ENCODE measurements at places on chromosomes 13 and 19. TPM values are rescaled to one million over a fixed set of nuclear protein-coding genes. Genes with fewer than 3 reads are reported as not detected.

GRCh38 chr13:43305416-43305815, 282.0 kb downstream of the DNAJC15 start:
- no peaks in the 10 kb centered on the region for H3K27me3 ChIP-seq
- no peak for DNase-seq
- H3K4me1 ChIP-seq: no peaks in the 10 kb centered on the region
- no peak overlapping the region for H3K4me3 ChIP-seq

DNA sequence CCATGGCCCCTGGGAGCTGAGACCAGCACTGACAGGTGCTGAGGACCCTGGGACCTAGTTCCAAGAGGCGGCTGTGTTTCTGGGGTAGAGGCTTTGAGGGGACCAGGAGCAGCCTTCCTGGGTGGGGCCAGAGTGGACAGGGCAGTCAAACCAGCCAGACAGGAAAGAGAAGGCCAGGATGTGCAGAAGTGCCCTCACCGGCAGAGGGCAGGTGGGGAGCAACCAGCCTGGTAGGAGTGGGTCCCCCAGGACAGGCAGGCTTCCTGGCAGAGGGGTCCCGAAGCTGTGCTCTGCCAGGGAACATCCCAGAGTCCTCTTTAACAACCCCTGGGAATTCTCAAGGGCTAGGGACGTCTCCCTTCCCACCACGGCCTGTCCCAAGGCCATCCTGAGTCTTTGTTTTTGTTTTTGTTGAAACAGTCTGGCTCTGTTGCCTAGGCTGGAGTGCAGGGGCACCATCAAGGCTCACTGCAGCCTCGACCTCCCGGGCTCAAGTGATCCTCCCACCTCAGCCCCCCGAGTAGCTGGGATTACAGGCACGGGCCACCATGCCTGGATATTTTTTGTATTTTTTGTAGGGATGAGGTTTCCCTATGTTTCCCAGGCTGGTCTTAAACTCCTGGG, 3.0 kb upstream of the HIPK4 start:
- H3K36me3 ChIP-seq: no peaks in the 10 kb centered on the region
- H3K4me3 ChIP-seq: no peak overlapping the region
- no peaks in the 10 kb centered on the region for H3K27me3 ChIP-seq
- H3K27ac ChIP-seq: no peak overlapping the region
- no peaks in the 10 kb centered on the region for H3K4me1 ChIP-seq

DNA sequence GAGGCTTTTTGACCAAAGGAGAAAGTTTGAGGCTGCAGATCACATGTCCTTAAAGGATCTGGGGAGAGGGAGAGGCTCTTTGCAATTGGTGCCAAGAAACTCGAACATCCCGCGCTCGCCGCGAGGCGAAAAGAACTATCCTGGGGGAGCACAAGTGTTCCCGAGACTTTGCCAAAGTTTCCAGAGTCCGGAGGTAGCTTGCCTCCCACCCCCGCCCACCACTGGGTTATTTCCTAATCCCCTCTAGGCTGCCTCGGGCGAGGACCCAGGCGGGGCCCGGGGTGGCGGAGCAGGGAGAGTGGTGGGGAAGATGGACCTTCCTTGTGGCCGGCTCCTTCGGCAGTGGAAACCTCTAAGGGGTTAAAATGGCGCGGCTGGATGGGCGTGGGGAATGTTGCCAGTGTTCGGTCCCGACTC, 114.5 kb downstream of the KCNRG start:
- H3K36me3 ChIP-seq: no peaks in the 10 kb centered on the region
- peaks cover 72% of the 10 kb centered on the region for H3K4me1 ChIP-seq
- peak overlapping the region; percentile 98 for H3K27ac ChIP-seq
- no peak for DNase-seq
- H3K4me3 ChIP-seq: peak overlapping the region; percentile 26

Gene TMEM86B
- total RNA-seq: 19.7 TPM

DNA sequence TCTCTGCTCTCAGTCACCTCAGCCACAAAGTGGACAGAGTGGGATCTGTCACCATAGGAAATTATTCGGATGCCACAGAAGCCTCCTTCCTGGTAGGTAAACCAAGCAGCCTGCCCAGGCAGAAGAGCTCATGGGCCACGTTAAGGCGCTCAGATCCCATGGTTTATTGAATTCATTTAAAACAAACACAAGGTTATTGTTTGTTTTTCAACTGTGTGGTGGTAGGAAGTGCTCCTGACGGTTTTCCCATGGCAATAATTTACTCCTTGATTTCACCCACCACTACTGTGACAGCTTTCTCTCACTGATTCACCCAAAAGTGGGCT, 14.4 kb downstream of the BCAM start:
- H3K36me3 ChIP-seq: no peaks in the 10 kb centered on the region
- H3K27me3 ChIP-seq: no peaks in the 10 kb centered on the region
- no peaks in the 10 kb centered on the region for H3K4me1 ChIP-seq
- H3K4me3 ChIP-seq: no peak overlapping the region
- no peak overlapping the region for H3K27ac ChIP-seq
- no peak for DNase-seq

- no peak for DNase-seq
- peaks cover 4% of the 10 kb centered on the region for H3K4me1 ChIP-seq
- no peak overlapping the region for H3K4me3 ChIP-seq
Observed at GRCh38 chr19:1766800-1767352, 13.6 kb downstream of the ONECUT3 start.

Gene RAB11B
- 107 TPM for total RNA-seq

DNA sequence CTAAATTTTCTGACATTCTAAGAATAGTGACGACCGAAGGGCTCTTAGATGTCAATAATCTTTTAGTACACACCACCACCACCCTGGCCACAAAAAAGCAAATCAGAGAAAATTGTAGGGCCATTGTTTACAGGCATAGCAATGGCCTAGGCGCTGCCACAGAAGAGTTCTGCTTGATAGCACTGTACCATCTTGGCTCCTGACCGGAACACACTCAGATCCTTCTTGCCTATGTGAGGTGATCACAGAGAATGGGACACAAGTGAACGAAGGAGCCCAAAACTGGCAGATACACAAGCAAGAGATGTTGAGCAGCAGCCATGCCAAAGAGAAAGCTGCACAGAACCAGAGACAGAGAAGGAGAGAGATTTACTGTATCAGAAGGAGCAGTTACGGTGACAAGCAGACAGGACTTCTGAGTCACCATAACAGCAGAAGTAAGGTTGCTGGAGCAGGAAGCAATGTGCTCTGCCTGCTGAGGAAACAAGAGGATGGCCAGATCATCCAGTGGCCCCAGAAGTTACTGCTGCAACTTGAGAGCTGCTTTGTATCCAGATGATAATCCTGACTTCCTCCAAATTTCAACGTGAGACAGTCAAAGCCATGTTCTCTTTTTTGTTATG, 105.2 kb downstream of the SLITRK6 start:
- H3K36me3 ChIP-seq: no peaks in the 10 kb centered on the region
- no peak overlapping the region for H3K4me3 ChIP-seq
- H3K4me1 ChIP-seq: no peaks in the 10 kb centered on the region
- H3K27me3 ChIP-seq: no peaks in the 10 kb centered on the region
- no peak for DNase-seq

DNA sequence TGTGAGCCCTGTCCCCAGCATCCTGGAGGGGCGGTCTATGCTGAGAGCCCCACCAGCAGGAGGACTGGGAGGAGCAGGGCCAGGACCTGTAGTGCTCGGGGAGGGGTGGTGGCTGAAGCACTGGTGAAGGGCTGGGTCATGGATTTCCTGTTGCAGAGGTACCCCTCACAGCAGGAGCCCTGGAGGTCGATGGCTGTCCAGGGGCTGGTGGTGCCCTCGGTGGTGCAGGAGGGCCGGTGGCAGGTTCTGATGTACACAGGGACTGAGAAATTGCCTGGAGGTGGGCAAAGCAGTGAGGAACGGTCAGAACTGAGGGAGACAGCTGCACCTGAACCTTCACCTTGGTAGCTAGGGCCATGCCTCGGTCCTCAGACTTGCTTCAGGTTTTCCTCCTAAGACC, 4.7 kb downstream of the LYPD5 start:
- no peaks in the 10 kb centered on the region for H3K27me3 ChIP-seq
- H3K36me3 ChIP-seq: no peaks in the 10 kb centered on the region
- peaks cover 9% of the 10 kb centered on the region for H3K4me1 ChIP-seq
- no peak for DNase-seq
- H3K27ac ChIP-seq: no peak overlapping the region

GRCh38 chr13:40161931-40162330, 504.5 kb downstream of the FOXO1 start:
- no peak overlapping the region for H3K4me3 ChIP-seq
- no peaks in the 10 kb centered on the region for H3K36me3 ChIP-seq
- H3K4me1 ChIP-seq: no peaks in the 10 kb centered on the region
- no peak overlapping the region for H3K27ac ChIP-seq
- no peak for DNase-seq
